ENCODE measurements at places on chromosomes 5 and 9. TPM values are rescaled to one million over a fixed set of nuclear protein-coding genes. Genes with fewer than 3 reads are reported as not detected.

GRCh38 chr9:690517-691111 is 150.9 kb upstream of the DMRT1 start:
- DNase-seq = no peak

DNA sequence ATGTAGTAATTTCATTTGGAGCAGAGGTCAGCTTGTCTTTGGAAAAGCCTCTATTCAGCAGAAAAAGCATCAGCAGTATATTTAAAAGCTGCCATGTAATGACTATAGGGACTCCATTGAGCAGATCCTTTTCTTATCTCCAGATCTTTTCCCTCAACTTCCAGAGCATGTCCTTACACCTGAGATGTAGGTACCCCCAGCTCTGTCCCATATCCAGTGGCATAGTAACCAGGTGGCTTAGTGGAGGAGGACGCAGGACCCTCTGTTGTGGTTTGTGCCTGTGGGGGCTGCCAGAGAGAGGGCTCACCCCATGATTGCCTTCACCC is 61.5 kb downstream of the RCL1 start:
- DNase-seq = no peak

- DNase-seq = no peak
Observed at GRCh38 chr5:151870820-151871219, 53.8 kb downstream of the GLRA1 start.

DNA sequence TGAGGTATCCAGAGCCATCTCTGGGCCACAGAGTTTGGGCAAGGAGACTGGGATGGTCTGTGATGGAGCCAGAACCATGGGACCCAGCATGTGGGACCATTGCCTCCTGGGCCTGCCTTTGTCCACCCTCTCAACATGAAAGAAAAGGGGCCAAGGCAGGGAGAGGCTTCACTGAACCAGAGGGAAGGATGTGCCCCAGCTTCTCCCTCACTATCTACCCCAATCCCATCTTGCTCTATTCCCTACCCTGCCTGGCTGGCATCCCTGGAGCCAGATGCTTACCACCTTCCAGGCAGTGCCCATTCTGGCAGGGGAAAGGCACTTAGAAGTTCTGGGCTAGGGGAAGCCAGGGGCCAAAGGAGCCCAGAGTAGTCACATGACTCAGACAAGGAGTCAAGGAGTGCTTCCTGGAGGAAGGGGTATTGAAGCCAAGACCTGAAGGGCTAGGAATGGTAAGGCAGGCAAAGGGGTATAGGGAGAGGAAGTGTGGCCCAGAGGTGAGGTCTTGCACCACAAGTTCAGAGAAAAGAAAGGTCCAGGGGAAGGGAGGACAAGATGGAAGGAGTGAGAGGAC is 9.8 kb downstream of the PDLIM4 start:
- DNase-seq = no peak

Gene GZMA
- polyA plus RNA-seq = 0.93 TPM

Gene CDH12
- not detected for polyA plus RNA-seq

Gene PCDHAC1
- not detected for polyA plus RNA-seq

Gene DCP2
- 3.6 TPM for polyA plus RNA-seq

Gene NADK2
- 12.8 TPM for polyA plus RNA-seq

Gene ELP1
- polyA plus RNA-seq = 12.8 TPM

Gene RANBP3L
- 1.0 TPM for polyA plus RNA-seq
